ENCODE measurements at places on chromosomes 7 and 10.

DNA sequence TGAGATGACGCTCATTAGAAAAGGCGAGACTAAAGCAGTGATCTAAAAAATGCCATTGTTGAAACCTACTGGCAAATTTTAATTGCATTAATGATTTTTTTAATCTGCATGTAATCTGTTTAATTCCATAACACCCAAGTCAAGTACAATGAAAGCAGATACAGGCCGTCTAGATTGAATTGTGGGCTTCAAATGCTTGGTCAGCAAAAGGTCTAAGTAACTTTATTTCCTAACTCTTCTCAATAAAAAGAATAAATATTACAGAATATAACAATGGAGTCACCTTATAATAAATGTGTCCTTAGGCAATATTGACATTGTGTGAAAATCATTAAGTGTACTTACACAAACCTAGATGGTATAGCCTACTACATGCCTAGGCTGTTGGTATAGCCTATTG, 20.6 kb downstream of the PDE1C start:
- no peak for DNase-seq

GRCh38 chr10:90992462-90992861, 71.6 kb upstream of the ANKRD1 start:
- DNase-seq = no peak

DNA sequence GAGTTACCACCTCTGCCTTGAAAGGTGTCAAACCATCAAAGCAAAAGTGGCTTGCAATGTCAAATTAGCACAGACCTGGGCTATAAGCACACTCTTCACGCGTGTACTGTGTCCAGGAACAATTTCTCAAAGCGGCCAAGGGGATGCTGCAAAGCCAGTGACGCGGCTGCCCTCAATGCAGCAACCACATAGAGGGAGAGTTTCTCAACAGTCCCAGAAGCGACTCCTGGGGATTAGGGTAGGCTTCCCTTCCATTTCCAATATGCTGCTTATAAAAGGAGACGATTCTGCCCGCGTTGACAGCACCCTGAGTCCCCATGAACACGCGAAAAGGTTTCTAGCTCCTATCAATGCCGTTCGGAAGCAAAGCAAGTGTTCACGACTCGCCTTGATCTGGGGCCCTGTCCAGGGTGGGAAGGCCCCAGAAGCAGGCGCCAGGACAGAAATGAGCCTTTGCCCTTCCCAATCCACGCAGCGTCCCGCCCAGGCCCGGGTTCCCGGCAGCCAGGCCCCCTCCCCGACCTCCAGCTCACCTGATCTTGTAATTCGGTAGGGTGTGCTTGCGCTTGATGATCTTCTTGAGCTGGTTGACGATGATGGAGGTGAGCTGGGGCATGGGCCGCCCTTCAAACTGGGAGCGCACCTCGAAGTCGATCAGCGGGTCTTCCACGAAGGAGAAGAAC, 1.3 kb downstream of the PDZD8 start:
- no peak for DNase-seq

DNA sequence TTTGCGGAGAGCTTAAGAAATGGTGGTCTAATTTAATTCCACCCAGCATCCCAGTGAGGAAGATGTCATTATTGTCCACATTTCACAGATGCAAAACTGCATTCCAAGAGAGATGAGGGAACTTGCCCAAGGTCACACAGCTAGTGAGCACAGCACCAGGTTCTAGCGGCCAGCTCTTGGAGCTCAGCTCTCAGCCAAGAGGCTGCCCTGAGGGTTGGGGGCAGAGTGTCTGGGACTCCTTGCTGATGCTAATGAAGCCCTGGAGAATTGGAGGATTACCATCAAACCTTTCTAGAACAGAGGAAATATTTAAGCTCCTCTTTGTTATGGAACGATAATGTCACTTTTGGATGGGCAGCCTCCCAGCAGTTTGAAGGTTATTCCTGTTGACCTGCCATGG, 48.0 kb downstream of the PLPP4 start:
- DNase-seq = no peak

DNA sequence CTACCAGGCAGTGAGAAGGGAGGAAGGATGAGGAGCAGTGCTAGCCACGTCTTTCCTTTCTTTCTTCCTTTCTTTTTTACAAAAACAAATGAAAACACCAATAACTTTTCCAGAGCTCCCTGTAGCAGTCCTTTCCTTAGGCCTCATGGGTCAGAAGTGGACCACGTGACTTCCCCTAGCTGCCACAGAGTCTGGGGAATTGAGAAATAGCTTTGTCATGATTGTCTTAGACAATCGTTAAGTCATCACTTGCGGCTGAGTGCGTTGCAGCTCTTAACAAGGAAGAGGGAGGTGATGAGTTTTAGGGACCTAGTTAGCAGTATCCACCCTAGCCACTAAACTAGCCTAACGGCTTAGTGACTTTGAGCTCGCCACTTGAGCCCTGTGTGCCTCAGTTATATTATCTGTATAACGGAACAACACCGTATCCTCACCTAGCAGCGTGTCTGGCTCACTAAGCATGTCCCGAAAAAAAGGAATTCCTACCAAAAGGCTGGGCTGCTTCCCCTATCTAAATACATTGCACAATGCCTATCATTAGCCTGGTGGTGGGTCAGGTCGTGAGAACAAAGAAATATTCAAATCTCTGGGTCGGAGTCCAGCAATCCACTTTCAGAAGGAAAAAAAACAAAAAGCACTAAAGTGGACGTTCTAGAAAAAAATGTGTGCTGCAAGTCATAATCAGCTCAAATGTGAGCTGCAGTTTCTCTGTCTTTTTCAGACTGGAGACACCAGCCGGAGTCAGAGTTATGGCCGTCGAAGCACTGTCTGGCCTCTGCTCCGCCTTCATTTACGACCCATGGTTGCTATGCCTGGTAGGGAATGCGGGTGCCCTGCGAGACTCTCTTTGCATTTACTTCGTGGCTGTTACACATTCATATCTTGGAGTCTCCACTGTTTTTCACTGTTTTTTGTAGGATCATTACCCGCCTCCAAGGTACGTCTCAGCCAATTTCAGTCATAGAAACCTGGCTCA, 338.5 kb upstream of the FOXK1 start:
- DNase-seq = no peak

Data from stimulated activated CD4-positive, alpha-beta T cell treated with anti-CD3 and anti-CD28 coated beads, Interleukin-2, amount 100 ng/mL, for 4 hours (primary cell).